ENCODE measurements at places on chromosomes 5 and 9. TPM values are rescaled to one million over a fixed set of nuclear protein-coding genes. Genes with fewer than 3 reads are reported as not detected.

The OR1Q1 gene
- polyA plus RNA-seq: not detected

DNA sequence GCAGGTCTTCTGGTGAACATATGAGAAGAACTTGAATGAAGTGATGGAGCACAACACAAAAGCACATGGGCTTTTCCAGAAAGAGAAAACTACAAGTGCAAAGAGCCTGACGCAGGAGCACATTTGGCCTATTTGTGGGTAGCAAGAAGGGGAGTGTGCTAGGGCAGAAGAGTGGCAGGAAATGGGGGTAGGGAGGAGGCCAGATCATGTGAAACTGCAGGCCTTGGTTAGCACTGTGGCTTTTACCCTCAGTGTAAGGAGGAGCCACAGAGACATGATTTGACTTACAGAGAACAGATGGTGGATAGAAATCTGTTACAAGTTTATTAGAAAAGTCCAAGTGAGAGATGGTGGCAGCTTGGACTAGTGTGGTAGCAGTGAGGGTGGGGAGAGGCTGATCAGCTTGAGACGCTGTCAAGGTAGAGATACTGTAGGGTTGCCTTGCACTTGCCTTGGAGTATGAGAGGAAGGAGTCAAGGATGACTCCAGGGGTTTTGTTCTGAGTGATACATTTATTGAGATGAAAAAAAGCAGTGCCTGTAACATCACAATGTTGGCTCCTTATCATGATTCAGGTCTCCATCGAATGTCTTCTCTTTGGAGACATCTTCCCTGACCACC is 126.7 kb downstream of the PPP2R2B start:
- DNase-seq: no peak

GRCh38 chr5:55913466-55914413 is 62.6 kb downstream of the IL31RA start:
- no peak for DNase-seq

DNA sequence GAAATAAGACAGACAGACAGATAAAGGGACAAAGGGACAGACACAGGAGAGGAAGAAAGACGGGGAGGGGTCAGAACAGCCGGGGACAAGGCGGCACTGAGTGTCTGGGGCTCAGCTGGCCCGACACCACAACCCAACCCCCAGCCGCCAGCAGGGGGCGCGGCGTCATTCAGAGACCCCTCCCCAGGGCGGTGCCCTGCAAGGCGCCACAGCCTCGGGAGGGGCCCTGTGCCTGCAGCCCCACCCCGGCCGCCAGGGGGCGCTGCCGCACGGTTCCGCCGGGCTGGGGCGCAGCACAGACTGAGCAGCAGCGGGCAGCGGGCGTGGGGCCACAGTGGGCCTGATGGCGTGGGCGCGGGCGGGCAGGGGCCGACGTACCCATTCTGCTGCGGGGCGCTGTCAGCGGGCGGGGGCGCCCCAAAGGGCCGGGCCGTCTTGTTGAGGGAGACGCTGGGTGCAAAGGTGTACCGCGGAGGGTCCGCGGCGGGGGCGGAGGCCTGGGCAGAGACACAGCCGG is 5.9 kb downstream of the PDLIM7 start:
- DNase-seq: no peak

- no peak for DNase-seq
Measured at GRCh38 chr5:135137146-135137915, 103.3 kb upstream of the PITX1 start.

DNA sequence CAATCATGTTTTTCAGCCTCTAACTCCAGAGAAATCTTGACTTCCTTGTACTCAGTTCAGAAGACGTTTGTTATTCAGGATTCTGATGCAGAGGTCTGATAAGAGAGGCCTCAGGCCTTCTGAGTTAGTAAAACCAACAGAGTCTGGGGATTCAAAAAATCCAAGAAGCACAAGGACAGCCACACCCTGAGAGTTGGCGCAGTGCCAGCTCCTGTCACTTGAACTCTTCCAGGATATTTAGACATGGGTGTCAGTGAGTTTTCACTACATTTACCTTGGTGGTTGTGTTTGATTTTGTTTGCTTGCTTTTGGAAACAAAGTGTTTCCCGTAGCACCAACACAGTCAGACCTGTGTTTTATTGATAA is 41.6 kb upstream of the PDE8B start:
- DNase-seq: no peak

All from sigmoid colon (tissue), 7 donors.